SK-N-SH treated with all-trans-retinoic acid at 6 μM for 48 hours (cell line): ENCODE measurements at places on chromosomes 1 and 21.

GRCh38 chr1:197467881-197468280 lies 199.8 kb downstream of the CRB1 start:
- peak; percentile 66 for ATAC-seq

GRCh38 chr1:205474571-205474970 lies 18.7 kb upstream of the BLACAT1 start:
- no peak for ATAC-seq

- ATAC-seq = no peak
Observed at GRCh38 chr1:95730986-95731385, 497.0 kb downstream of the RWDD3 start.

DNA sequence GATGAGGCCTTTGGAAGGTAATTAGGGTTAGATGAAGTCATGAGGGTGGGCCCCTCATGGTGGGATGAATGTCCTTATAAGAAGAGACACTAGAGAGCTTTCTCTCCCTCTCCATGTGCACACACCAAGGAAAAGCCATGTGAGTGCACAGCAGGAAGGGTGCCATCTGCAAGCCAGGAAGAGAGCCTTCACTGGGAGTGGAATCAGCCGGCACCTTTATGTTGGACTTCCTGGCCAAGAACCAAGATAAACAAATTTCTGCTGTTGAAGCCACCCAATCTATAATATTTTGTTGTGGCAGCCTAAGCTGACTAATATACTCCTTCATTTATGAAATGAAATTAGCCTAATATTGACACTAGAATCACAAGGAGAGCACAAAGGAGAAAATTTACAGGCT lies 38.2 kb upstream of the PKP1 start:
- no peak for ATAC-seq

DNA sequence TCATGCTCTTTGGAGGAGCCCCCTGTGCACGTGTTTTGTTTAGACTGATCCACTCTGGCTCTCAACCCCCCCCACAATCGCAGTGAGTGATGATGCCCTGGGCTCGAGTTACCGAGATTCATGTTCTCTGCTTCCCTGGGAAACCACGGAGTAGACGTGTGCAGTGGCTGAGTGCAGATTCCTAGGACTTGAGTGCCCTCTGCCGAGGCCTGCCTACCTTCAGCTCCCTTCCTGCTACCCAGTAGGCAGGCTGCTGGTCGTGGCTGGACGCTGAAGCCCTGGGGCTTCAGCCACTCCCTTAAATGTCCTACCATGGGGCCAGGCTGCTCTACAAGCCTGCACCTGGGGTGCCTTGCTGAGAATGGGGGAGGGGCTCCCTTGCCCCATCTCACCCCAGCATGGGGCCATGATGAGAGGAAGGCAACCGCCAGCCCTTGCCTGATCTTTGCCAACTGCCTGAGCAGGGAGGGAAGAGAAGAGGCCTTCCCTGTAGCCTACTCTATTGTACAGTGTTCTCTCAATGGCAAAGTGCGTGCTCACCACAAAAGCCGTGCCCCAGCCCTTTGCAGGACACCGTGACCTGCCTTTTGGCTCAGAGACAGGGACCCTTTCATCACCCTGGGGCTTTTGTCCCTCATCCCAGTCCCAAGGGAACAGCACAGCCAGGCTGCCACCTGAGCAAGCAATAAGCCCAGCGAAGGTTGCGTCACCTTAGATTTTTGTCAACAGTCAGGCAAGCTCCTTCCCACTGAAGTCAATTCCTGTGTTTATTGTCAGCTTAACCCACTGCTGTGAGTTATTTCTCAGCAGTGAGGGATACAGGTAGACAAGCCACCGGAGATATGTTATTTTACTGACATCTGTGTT lies 4.1 kb upstream of the GRIK3 start:
- ATAC-seq = no peak; the same call in 2 of the 3 replicates

DNA sequence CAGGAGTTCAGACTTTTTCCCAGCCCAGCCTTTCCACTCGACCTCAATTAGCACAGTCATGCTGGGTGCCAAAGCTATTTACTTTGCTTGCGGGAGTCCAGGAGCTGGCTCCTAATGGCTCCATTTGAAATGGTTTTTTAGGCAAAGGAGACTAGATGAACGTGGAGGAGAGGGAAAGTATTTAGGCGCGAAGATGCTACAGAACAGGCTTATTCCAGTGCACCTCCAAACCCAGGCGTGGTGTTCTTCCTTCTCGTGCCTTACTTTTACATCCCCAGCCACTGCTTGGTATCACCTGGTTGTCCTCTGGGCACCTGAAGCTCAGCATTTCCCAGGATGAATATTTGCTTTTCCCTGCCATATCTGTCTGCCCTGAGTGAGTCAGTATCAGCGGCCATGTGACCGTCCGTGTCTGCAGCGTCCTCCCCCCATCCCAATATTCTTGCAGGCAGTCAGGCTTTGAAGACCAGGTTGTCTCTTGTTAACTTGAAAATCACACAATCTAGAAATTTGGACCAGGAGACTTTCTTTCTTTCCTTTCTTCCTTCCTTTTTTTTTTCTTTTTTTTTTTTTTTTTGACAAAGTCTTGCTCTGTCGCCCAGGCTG lies 198.5 kb downstream of the DYRK1A start:
- ATAC-seq = no peak

DNA sequence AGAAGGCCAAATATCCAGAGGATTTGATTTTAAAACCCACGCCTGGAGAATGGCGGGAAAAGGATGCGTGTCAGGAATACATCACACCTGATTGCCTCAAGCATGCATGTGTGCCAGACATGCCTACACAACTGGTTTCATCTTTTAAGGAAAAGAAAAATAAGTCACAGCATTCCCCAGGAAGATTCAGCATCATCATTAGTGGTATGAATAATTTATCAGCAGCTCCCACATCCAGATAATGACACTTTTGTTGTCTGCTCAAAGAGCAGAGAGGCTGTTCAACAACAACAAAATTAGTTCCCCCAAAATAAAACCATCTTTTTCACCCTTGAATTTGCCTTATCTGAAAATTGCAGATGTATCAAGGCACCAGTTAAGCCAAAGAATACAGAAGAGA lies 328.6 kb upstream of the C1orf87 start:
- no peak for ATAC-seq

DNA sequence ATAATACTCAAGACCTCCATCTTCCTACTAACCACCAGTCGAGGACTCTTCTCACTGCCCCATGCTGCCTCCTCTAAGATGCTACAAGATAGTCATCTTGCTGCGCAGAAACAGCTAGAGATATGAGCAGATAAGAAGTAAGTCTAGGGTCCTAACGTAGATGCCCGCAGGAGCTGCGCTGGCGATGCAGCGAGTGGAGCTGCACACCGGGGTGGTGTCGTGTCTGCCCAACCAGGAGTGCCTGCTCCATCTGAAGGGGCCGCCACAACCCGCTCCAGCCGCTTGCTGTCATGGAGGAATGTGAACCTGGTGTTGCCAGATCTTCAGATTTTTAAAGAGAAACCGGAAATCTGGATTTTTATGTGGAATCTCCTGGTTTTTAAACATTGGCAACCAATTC lies 175.1 kb downstream of the VPS13D start:
- ATAC-seq = no peak

GRCh38 chr1:175708787-175709186 lies 34.6 kb downstream of the TNR start:
- ATAC-seq = no peak

DNA sequence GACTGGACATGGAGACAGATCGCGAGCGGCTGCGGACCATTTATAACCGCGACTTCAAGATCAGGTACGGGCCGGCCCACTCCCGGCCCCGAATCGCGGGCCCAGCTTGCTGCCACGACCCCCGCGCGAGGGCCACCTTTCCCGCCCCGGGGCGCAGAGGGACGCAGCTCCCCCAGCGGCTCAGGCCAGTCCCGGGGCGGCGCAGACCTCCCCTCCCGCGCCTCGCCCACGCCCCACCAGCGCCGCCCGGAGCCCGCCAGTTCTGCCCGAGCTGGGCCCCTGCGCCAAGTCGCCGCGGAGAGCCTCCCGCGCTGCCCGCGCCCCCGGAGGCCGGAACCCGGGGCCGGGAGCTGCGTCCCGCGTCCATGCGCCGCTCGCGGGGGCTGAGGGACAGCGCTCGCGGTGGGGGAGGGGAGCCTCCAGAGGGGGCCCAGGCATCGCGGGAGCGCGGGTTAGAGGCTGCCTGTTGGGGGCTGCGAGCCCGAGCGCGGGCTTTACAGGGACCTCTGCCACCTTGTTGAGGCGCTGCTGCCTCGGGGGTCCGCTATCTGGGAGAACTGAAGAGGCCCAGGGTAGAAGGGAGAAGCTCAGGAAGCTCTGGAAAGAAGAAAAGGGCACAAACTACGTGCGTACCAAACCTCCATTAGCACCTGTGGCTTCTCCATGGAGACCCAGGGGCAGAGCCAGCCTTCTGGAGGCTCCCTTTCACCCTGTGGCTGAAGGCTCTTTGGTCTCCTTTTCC lies 698 bp downstream of the MOV10 start:
- peak; percentile 72 for ATAC-seq

- no peak for ATAC-seq
Observed at GRCh38 chr1:206062464-206062863, 9.5 kb downstream of the RHEX start.
